ENCODE measurements at places on chromosomes 2 and 18.
A peak's percentile ranks its signal among the peaks of the same experiment; 100 is the strongest.

GRCh38 chr18:43159086-43159770 is 43.7 kb upstream of the RIT2 start:
- peak; percentile 16 for DNase-seq

DNA sequence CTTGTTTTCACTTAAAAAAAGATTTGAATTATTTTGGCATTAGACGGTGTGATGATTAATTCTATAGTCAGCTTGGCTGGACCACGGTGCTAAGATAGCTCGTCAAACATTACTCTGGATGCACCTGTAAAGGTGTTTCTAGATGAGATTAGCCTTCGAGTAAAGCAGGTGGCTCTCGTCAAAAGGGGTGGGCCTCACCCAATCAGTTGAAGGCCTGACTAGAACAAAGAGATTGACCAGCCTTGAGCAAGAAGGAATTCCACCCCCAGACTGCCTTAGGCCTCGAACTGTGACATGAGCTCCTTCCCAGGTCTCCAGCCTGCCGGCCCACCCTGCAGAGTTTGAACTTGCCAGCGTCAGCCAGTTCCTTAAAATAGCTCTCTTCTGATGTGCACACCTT is 73.4 kb downstream of the TWIST2 start:
- no peak for DNase-seq

- peak; percentile 31 for DNase-seq
Observed at GRCh38 chr2:224909885-224910573, 132.2 kb downstream of the DOCK10 start.

- peak; percentile 67 for DNase-seq
Observed at GRCh38 chr2:116094196-116094595, 1651.8 kb downstream of the DPP10 start.

- no peak for DNase-seq
Observed at GRCh38 chr18:79823120-79823519, 25.4 kb downstream of the KCNG2 start.

DNA sequence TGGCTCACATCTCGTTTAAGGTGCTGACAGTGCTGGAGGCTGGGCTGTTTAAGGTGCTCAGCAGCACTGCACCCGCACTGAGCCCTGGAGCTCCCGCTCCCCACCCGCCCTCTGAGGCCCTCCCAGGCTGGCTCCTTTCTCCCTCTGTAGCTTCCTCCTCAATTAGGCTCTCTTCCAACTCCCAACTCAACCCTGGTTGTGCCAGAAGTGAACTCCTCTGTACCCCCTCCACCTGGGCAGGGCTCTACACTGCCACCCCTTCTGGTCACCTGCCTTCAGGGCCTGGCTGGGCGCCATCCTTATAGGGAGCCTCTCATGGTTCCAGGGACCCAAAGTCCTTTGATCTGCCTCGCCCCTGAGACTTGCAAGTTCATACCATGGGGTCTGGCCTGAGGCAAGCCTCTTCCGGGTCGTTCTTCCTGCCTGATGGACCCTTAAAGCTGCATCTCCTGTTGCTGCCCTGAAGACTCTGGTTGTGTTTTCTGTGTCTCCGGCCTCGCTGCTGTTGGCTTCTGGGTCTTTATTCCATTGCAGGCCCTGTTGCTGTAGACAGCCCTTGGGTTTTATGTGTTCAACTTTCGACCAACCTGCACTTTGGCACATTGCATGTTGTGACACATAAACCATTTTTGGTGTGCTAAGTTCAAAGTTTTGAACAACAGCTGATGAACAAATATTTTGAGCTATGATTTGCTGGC is 199.6 kb downstream of the LDLRAD4 start:
- no peak for DNase-seq

DNA sequence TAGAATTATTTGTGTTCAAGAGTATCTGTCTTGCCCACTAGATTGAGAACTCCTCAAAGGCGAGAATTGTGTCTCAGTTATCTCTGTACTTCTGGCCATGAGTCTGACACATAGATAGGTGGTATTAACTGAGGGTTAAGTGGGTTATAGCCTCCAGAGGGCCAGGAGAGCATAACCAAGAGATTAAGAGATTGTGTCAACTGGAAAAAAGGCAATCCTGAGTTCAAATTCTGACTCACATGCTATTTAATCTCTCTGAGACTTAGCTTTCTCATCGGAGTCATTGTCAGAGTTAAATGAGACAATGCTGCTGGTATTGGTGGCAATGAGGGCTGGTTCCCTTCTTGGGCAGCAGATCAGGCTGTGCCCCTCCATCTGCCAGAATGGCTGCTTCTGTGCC is 330.9 kb downstream of the TNS1 start:
- no peak for DNase-seq

DNA sequence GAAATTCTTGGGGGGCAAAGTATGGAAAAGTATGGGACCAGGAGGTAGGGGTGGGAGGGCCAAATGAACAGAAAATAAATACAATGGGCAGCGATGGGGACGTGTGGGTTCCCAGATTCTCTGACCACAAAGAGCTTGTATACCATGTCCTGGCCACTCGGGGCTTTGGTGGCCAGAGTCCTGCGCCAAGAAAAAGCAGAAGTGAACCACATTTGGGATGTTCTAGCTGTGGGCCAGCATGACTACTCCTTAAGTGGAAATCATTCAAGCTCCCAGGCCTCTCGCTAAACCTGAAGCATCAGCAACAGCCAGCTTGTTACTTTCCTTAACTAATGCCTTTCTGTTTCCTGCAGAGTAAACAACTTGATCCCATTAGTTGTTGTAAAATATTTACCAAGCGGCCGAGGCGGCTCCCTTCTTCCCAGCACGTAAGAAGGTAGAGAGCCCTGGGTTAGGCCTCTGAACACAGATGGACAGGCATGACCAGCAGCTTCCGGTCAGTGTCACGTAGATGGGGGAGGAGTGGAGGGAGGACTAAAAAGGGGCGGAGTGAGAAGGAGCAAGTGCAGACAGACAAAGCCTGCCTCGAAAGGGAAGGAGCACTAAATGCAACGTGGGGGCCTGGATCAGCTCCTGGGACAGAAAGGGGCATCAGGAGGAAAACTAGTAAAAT is 88.2 kb downstream of the GALNT14 start:
- DNase-seq = peak; percentile 29

DNA sequence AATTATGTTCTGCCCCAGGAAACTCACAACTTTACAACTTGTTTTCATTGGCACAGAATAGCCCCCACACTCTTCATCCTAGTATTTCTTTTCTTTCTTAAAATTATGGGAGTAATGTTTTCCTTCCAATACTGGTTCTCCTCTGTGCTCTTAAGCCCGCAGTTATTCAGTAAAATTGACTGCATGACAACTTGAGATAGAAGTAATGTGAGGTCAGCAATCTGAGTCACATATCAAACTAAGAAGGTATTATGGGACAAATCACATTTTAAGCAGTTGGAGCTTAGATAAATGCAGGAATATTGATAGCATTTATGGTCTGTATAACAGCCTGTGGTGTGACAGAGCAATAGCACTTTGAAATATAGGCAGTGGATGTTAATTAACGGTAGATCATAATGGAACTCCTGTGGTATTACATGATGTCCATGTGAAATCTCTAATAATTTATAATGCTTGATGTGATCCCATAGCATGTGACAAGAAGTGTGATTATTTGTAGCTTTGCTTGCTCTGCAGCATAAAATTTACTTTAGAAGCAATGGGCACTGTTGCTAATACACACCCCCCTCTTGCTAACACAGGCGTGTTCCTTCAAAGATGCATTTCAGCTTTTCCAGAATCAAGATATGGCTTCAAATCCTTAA is 351.4 kb upstream of the CDH20 start:
- DNase-seq = no peak

GRCh38 chr2:144833075-144833637 is 313.2 kb upstream of the ZEB2 start:
- no peak for DNase-seq

- peak; percentile 40 for DNase-seq
Observed at GRCh38 chr2:227376656-227377396, 2.3 kb downstream of the TM4SF20 start.

All from DMS53 (cell line).